A172 (cell line): ENCODE measurements at places on chromosomes 6 and 20. TPM values are rescaled to one million over a fixed set of nuclear protein-coding genes. Genes with fewer than 3 reads are reported as not detected.
A peak's percentile ranks its signal among the peaks of the same experiment; 100 is the strongest.

DNA sequence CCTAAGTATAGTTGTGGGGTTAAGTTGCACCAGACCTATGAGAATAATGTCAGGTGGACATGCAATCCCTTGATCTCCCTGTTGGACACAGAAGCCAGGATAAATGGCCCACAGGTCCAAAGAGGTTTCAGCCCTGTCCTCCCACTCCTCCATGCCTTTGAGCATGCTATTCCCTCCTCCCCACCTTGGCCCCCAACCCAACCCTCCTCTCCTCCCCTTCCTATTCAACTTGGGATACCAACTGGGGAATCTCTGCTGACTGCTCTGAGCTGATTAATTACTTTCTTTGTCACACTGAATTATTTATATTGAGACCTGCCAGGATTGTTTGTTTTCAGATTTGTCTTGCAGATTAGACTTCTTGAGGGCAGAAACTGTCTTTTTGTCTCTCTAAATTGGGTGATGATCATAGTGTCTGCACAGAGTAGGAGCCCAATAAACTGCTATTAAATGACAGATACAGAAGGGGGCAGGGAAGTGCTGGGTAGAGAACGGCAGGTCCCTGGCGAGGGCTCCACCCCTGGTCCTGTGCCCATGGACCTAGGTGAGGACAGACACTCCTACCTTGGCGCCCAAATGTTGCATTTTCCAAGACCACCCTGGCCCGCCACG lies 120.9 kb downstream of the UNC5CL start:
- DNase-seq: no peak

GRCh38 chr6:9057937-9058336 lies 622.6 kb upstream of the SLC35B3 start:
- no peak for DNase-seq

DNA sequence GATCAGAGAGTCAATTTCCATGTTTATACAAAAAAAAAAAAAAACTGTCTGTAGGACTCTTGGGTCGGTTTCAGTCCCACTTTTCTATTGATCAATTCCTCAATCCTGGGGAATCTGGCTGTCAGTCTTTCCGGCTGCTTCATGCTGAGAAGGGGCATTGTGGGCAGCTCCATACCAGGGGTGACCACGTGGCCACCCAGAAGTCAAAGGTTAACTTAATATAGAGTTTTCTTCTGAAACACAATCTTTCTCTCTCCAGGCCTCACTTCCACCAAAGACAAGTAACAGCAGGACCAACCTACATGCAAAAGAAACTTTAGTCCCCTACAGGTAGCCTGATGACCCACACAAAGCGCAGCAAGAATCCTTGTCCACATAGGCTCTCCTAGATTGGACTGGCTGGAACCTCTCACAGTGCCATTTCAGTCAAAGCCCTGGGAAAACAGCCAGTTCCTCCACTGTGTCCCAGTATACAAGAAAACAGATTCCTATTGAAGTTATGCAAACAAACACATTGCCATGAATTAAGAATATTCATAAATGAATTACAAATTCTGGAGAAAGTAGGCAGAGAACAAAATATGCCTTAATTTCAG lies 18.5 kb upstream of the SERPINB9 start:
- DNase-seq: no peak

GRCh38 chr6:30722280-30723112 lies 2.3 kb downstream of the TUBB start:
- peak; percentile 71 for DNase-seq

DNA sequence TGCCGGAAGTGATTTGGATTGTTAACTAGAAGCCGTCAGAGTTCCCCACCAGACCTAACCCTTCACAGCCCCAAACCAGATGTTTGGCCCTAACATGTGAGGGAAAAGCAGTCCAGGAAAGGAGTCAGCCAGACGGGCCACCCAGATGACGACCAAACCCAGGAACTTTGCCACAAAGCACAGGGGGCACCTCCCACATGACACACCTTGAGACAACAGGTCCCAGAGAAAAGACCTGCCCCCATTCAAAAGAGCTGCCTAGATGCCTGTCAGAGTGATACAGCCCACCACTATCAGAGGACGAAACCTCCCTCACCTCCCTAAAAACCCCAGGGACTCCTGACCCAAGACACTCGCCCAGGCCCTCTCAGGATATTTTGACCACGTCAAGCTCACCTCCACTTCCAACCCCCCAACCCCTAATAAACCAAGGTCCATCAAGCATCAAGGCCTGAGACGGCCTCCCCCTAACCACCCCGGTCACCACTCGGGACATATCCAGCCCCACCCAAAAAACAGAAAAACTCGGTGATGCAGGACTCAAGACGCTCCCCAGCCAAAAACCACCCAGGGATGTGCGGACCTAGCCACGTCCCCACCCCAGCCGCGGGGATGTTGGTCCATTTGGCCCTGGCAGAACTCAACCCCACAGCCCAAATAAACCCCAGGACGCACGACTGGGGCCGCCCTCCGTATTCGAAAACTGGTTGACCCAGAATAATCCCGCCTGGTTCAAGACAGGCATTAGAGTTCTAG lies 662 bp downstream of the ZNF343 start:
- no peak for DNase-seq

DNA sequence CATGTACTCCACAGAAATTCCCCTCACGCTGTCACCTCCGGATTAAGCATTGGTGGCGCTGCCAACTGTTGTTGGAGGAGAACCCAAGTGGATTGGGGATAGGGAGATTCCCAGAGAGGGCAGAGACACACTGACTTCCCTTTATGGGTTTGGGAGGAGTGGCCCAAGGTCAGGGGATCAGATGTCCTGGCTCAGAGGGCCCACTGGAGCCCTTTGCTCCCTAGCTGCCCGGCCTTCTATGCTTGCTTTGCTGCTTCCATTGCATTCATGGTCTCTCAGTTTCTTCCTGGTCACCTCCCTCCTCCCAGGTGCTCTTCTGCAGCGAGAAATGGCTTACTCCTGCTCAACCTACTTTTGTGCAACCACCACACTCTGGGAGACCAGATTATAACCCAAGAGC lies 14.3 kb downstream of the CUL9 start:
- DNase-seq: no peak

PTPRT gene
- not detected in 2 replicates for total RNA-seq
